Activated naive CD4-positive, alpha-beta T cell treated with anti-CD3 and anti-CD28 coated beads, Interleukin-2, amount 10 ng/mL, durations not matched to agents 7 days and 5 days (primary cell): ENCODE measurements at places on chromosomes 5 and 9.
A peak's percentile ranks its signal among the peaks of the same experiment; 100 is the strongest.

DNA sequence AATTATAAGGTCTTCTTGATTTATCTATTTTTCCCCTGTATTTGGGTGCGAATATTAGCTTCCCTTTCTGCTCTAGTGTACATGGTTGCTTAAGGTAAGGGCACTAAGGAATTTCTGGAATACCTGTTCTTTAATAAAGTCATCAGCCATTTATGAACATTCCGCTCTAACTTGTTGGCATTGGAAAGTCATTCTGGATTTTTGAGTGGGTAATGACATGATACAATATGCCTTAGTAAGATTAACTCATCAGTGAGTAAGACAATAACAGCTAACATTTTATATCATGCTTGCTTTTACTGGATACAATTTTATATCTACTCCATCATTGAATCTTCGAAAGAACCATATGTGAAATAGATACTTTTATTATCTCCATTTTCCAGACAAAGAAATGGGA lies 196.1 kb downstream of the ARRDC3 start:
- DNase-seq, result no peak

DNA sequence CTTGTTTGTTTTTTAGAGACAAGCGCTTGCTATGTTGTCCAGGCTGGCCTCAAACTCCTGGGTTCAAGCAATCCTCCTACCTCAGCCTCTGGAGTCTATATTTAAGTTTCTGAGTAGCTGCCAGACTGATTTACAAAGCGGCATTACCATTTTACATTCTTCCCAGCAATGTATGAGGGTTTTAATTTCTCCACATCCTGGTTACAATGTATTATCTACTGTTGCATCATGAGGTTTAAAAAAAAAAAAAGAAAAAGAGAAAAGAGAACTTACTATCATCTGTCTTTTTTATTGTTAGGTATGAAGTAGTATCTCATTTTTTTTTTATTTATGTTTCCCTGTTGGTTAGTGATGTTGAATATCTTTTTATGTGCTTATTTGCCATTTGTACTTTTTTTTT lies 18.9 kb upstream of the CLINT1 start:
- DNase-seq, result no peak

- no peak for DNase-seq
These were observed 294.9 kb upstream of the IRX1 start for GRCh38 chr5:3300726-3301125.

DNA sequence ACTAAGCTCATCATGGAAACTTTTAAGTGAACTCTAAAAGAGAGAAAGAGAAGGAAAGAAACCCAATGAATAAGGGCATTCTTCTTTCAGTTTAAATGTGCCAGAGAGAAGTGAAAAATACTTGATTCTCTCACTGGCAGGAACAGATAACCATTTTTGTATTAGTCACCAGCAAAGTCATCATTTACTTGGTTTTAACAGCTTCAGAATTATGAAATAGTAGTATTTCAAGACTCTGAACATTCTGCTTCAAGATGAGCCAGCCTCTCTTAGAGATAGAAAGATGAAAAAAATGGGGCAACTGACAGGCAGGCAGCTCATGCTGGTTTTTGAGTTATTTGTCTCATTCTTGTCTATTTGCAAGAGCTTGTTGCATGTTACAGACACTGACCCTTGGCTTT lies 103.5 kb downstream of the GCNT1 start:
- DNase-seq, result no peak

DNA sequence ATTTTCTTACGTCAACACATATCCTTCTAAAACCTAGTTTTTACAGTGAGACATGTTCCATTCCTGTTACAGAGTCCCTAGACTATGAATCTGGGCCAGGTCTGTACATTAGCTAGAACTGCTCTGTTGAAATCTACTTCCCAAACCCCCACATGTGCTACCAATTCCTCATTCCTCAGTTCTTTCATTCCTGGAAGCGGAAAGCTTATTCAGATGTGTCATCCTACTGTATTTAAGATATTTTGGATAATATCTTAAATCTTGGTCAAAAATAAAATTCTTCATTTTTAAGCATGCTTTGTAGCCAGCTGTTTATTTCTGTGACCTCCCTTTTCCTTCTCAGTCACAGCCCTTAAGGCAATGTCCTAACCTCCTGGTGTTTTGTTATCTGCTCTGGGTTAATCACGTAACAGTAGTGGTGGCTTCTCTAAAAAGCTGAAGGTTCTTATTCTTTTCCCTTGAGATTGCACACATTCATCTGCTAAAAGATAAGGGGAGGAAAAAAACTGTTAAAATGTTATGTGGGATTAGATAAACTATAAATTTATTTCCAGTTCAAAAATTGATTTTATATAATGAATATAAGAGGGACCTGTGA lies 35.6 kb downstream of the GLRX start:
- DNase-seq, result no peak

DNA sequence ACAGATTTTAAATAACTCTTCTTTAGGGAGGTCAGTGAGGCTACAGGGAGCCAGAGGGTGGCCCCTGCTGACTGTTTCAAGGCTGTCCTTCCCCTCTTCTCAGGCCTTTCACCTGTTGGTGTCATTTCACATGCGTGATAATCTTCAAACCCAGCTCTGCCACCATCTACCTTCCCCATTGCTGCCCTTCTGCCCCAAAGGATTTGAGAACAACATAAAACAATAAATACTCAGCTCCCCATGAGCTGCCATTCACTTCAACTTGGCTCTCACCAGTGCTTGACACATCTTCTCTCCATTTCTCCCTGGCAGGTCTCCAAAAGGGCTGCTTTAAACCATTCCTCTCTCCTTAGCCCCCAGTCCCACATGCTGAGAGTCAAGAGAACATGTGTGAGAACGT lies 75.5 kb upstream of the PALM2AKAP2 start:
- no peak for DNase-seq

GRCh38 chr5:39143151-39143860 lies 69.1 kb upstream of the RICTOR start:
- DNase-seq, result no peak

DNA sequence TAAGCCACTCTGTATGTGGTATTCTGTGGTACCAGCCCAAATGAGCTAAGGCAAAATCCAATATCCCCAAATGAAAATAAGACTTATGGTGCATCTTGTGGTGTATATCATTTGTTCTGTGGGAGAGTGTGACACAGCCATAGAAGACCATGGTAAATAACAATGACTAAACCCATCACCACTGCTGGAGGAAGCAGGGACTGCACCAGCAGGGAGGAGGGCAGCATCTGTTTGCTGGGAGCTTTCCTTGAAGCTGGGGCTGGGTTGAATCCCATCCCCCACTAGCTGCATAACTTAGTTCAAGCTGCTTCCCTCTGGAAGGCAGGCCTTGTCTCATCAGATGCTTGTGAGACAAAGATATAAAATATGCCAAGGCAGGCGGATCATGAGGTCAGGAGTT lies 14.2 kb downstream of the GADD45G start:
- DNase-seq, result no peak

DNA sequence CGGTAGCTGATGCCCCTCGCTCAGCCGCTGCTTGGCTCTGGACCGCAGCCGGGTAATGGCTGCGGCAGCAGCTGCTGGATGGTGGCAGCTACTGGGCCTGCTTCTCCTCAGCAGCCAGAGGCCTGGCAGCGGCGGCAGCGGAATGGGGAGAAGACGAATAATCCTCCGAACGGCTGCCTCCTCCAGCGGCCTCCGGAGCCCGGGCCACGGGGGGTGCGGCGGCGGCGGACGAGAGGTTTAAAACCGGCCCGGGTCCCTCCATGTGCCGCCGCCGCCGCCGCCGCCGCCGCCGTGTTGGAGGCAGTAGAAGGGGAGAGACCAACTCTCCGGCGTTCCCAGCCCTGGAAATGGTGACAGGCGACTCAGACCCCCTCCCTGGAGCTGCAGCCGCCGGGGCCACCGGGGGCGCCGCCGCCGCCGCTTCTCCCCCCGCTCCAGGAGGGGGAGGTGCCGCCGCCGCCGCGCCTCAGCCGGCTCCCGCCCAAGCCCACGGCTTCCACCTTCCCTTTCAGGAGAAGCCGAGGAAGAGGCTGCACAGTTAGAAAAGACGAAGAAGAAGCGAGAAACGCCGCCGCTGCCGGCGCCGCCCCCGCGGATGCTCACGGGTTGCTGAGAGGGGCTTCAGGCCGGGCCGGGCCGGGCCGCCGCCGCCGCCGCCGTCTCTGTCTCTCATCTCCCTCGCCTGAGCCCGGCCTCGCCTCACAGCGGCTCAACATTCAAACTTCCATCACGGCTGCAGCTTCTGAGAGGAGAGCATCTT lies 118.4 kb upstream of the PRSS3 start:
- DNase-seq, result peak; percentile 33

DNA sequence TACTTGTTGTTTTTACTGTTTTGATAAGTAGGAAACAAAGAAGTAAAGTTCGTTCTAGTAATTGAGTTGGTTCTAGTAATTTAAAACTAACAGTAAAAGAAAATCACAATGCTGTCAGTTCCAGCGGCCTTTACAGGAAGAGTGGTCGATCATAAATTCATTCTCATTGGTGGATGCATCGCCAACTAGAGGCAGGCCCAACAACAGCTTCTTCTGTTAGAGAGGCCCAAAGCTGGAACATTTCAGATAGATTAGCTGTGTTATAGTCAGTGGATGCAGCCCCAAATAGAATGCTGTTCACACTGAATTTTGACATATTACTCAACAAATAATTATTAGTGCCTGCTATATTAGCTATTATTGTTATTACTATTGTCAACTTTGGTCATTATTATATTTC lies 80.8 kb downstream of the ARRDC3 start:
- no peak for DNase-seq

DNA sequence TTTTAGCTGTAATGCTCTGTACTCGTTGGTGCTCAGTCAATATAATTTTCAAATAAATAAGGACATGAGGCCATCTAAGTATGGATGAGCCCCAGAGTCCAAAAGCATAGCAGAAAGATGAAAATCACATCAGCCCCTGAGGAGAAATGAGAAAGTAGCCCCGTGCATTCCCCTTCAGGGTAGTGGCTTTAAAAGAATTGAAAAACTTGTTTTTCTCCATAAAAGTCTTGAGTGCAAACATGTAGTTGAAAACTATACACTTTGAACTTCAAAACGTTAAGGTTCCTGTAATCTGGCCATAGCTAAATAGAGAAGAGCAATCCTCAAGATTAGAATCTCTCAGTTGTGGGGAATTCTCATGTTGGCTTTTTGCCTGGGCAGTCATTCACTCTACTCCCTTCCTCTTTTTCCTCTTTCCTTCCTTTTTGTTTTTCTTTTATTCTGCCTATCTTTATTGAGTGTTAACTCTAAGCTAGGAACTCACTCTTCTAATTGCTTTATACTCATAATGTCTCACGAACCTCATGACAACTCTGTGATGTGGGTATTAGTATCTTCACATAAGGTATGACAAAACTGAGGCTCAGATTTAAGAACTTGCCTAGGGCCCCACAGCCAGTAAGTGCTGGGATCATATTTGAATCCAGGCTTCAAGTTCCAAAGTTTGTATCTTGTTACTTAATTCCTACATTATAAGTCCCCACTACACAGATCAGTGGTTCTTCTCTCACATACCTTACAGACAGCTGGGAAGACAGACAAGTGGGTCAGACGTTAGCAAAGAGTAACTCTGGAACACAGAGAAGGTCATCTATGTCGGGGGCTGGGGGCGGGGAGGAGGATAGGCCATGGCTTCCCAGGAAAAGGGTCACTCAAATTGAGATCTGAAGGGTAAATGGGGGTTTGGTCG lies 46.4 kb upstream of the ABCA1 start:
- DNase-seq, result no peak

- no peak for DNase-seq
These were observed 360.2 kb upstream of the GRIA1 start for GRCh38 chr5:153130296-153130695.

DNA sequence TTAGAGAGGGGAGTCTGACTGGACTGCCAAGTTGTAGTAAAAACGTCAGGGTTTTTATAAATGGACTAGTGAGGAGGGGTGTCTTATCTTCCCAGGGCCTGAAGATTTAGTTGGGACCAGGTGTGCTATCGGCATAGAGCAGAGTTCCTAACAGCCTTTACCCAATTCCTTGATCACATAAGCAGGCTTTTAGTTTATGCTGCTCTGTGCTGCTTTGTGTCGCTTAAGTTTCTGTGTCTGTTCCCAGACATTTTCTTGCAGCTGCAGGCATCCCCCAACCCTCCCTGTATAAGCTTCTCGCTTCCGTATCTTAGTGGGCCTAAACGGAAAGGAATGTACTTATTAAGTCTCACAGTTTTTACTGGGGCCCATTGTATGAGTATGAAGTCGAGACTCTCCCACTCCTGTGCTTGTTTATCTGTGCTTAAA lies 2.6 kb upstream of the SMC5 start:
- no peak for DNase-seq

DNA sequence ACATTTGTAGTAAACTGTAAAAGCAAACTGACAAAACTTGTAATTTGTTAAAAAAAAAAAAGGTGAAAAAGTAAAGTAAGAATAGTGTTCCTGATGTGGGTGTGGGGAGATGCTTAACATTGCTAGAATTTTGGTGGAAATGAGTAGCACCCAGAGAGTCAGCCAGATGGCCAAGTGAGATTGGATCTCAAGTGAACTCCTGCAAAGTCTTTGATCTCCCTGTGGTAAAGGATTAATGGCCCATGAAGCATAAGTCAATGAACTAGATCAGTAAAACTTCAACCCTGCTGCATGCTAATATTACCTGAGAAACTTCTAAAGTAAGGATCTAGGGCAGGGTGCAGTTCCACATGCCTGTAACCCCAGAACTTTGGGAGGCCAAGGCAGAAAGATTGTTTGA lies 19.0 kb upstream of the FAM169A start:
- DNase-seq, result no peak

GRCh38 chr5:76986825-76987526 lies 34.1 kb downstream of the CRHBP start:
- no peak for DNase-seq

- DNase-seq, result no peak
These were observed 356.4 kb downstream of the NR2F1-AS1 start for GRCh38 chr5:93224624-93225023.

- DNase-seq, result peak; percentile 90
These were observed 57.9 kb upstream of the IER5L start for GRCh38 chr9:129235931-129236331.

- DNase-seq, result no peak
These were observed 3.4 kb upstream of the RXRA start for GRCh38 chr9:134322781-134323241.

- no peak for DNase-seq
These were observed 58.2 kb downstream of the EHMT1 start for GRCh38 chr9:137676998-137677397.

GRCh38 chr9:135711391-135711790 lies 9.4 kb downstream of the KCNT1 start:
- no peak for DNase-seq

GRCh38 chr5:71873191-71873591 lies 154.1 kb downstream of the CARTPT start:
- DNase-seq, result no peak

GRCh38 chr5:135203593-135204036 lies 169.6 kb upstream of the PITX1 start:
- no peak for DNase-seq

- DNase-seq, result peak; percentile 44
These were observed 848 bp downstream of the RAD50 start for GRCh38 chr5:132557478-132558172.

- DNase-seq, result no peak
These were observed 121.3 kb downstream of the RASGRF2 start for GRCh38 chr5:81081461-81081835.

GRCh38 chr9:34809504-34810186 lies 99.7 kb upstream of the CCL21 start:
- DNase-seq, result no peak

- no peak for DNase-seq
These were observed 2.6 kb downstream of the INVS start for GRCh38 chr9:100101608-100102007.

GRCh38 chr5:172766287-172767108 lies 4.5 kb downstream of the DUSP1 start:
- DNase-seq, result no peak
